HFF-Myc (cell line): ENCODE measurements at places on chromosomes 6 and 20.

DNA sequence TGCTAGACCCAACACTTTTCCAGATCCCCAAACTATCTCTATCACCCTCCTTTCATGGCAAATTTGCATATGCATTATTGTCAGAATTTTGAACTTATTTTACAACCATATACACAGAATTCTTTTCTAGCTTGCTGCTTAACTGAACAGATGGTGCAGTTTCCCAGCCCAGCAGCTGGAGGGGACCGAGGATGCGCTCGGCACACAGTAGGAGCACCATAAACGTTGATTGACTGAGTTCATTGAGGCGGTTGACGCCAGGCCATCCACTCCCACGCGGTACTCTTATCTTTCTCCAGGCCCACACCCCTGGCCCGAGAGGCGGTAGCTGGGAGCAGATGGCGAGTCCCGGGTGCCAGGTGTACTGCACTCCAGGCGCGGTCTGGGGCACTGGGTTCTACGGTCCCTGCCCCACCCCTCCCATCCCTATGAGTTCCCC is 6.8 kb upstream of the SOX4 start:
- DNase-seq: no peak

DNA sequence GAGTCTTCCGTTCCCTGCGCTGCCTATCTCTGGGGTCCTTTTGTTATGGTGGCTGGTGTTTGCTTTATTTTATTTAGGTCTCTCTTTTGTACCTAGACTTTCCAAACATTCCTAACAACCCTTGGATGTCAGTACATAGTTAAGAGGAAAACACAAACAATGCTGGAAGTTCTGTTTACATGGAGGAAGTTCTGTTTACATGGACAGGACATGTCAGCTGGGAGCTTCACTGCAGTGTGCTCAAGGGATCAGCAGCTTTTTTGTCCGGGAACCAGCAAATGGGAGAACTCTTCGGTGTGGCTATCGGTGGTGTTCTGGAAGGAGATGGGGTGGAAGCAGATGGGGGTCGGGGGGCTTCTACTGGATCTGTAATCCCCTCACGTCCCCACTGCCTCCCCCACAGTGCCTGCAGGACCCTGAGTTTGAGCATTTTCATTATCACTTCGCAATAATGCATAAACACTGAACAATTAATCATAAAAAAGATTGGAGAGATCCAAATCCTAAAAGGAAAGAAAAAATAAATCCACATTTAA is 2.7 kb downstream of the SERPINB6 start:
- no peak for DNase-seq

- no peak for DNase-seq
Observed at GRCh38 chr6:11036351-11036740, 7.8 kb downstream of the ELOVL2 start.

- DNase-seq: no peak
Observed at GRCh38 chr20:44209686-44210405, 725 bp downstream of the OSER1 start.

GRCh38 chr6:6798448-6798860 is 209.9 kb downstream of the LY86 start:
- DNase-seq: no peak
